ENCODE measurements at places on chromosomes 3 and 15. TPM values are rescaled to one million over a fixed set of nuclear protein-coding genes. Genes with fewer than 3 reads are reported as not detected.

DNA sequence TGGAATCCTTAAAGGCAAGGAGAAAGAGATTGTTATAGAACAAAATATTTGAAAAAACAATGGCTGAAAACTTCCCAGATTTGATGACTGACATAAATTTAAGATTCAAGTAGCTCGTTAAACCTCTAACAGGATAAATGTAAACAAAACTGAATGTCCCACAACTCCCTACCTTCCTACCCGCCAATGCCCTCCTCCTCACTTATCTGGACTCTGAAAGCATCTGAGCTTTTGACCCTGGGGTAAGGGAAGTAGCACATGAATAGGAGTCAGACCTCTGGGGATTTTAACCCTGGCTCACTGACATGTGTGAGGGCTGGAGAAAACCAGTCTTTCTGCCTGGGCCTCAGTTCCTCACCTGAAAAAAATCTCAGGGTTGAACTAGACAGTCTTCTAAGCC lies 26.9 kb downstream of the CYP19A1 start:
- DNase-seq = no peak

- no peak for DNase-seq
Measured at GRCh38 chr3:45145681-45146614, at the start of gene CDCP1. TSS of gene CDCP1 (minus strand) at chr3:45146378. CDS start at chr3:45146287, 91 bp downstream.

- no peak for DNase-seq
Measured at GRCh38 chr15:36282821-36283220, 296.6 kb upstream of the CDIN1 start.

GRCh38 chr15:50182219-50183013 lies 420 bp downstream of the SLC27A2 start:
- DNase-seq = peak; percentile 34

DNA sequence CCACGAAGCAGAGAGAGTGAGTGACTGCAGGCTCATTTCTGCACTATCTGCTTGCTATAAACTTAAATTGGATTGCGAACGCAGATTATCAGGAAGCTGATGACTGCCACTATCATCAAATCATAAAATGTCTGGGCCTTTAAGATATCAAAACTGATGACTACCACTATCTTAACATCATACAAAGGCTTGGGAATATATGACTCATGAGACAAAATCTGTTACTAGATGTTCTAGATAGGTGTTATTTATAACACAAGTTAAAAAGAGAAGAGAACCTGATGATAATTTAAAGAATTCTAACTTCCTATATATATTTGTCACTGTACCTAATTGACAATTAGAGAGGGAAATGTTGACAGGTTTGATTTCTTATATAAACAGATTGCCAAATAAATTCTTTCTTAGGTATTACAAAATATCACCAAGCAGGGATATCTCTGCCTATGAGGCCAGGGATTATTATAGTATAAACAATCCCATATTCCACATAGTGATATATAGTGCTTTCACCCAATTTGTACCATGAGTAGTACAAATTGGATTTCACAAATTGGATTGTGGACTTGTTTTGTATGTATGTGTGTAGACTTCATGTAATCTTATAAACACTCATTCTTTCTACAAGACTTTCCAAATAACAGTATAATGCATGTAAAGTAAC lies 1157.2 kb downstream of the ROBO1 start:
- DNase-seq = no peak

MST1R gene
- 0.25 TPM for polyA plus RNA-seq

All from CD4-positive, CD25-positive, alpha-beta regulatory T cell (primary cell).